ENCODE measurements at places on chromosomes 3 and 15.
A peak's percentile ranks its signal among the peaks of the same experiment; 100 is the strongest.

GRCh38 chr3:178003756-178004155 lies 532.5 kb upstream of the KCNMB2 start:
- DNase-seq, result no peak

DNA sequence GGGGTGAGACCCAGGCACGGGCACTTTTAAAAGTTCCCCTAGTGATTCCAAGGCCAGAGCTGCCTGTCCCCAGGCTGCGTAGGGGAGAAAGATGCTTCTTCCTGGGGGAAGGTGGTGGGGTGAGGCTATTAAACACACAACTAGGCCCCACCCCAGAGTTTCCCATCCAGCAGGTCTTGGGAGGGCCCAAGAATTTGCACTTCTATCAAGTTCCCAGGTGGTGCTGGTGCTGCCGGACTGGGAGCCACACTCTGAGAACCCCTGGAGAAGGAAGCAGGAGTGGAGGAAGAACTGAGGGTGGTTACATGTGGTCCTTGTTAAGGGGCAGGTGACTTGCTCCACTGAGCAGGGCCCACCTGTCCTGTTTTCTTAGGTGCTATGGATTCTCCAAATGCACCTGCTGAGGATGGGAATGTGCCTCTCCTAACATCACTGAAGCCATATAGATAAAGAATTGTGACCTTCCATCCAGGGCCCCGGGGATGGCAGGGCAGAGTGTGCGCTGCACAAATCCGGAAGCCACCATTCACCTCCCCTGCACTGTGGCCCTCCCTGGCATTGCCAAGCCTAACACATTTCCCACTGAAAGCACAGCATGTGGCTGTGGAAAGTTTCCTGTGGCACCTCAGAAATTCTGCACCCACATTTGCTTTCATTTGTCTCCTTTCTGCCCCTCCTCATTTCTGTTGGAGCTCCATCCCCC lies 111.5 kb upstream of the MEF2A start:
- no peak for DNase-seq

DNA sequence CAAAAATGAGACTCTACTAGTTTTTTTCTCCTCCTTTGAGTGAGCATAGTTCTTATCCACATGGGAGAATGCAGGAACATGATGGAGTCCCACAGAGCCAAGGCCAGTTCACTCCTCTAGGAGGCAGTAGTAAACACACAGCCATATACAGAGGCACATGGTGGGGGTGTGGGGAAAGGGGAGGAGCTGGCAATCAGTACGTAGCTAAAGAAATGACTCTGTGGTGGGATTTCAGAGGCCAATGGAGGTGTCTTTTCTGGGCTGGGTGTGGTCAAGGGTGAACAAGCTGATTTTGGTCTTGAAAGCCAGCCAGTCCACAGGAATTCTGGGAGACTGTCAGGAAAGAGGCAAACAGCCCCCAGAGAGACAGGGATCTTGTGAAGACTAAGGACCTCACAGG lies 6.6 kb upstream of the RAB11A start:
- peak; percentile 16 for DNase-seq

DNA sequence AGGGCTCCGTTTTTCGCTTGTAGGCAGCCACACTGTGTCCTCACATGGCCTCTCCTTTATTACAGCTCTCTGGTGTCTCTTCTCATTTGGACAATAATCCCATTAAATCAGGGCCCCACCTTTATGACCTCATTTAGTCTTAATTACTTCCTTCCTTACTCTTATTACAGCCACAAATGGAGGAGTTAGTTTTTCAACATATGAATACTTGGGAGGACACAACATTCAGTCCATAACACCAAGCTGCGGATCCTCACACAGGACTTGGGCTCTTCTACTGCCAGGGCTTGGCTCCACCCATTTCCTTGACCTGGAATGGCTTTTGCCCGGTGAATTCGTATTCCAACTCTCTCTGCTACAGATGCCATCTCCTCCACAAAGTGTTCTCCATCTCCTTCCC lies 74.3 kb upstream of the SLC7A14 start:
- no peak for DNase-seq

GRCh38 chr15:40909662-40910630 lies 15.7 kb downstream of the VPS18 start:
- no peak for DNase-seq

GRCh38 chr3:78517965-78518364 lies 1249.8 kb downstream of the ROBO1 start:
- no peak for DNase-seq

DNA sequence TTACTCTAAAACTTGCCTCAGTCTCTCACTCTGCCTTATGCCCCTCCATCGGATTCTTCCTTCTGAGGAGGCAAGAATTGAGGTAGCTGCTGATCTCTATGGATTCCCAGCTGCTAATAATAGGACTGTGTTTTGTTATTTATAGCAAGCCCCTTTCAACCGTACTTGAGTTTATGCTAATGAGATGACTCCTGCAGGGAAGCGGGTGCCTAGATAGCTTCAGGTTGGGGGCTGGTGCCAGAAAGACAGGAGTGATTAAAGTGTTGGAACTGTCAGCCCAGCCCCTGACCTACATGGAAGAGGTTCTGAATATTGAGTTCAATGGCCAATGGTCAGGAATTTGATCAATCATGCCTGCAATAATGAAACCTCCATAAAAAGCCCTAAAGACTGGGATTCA lies 21.8 kb upstream of the LIMD1 start:
- DNase-seq, result no peak
